ENCODE measurements at places on chromosomes 13 and 19.
A peak's percentile ranks its signal among the peaks of the same experiment; 100 is the strongest.

DNA sequence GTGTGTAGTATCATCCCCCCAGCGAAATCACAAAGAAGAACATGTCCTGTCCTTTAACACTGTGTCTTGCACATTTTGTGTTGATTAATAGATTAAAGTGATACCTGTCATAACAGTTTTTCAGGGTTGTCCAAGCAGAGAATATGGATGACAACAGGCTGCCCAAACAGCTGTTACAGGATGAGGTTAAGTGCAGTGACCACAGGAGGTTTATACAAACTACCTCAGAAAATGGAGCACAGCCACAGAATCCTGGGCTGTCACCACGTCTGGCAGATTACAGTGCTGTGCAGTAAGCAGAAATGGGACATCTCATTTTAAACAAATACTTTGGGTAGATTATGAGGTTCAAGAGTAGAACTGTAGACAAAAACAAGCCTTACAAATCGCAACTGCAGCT lies 575.6 kb downstream of the DCT start:
- DNase-seq, result no peak

GRCh38 chr19:8208922-8209461 lies at the start of gene CERS4:
CERS4 (plus strand) TSS chr19:8209370; CDS start chr19:8251077, 41,707 bp downstream.
- DNase-seq, result peak; percentile 77

- DNase-seq, result no peak
Measured at GRCh38 chr19:51970718-51971117, 15.9 kb downstream of the ZNF350 start.

DNA sequence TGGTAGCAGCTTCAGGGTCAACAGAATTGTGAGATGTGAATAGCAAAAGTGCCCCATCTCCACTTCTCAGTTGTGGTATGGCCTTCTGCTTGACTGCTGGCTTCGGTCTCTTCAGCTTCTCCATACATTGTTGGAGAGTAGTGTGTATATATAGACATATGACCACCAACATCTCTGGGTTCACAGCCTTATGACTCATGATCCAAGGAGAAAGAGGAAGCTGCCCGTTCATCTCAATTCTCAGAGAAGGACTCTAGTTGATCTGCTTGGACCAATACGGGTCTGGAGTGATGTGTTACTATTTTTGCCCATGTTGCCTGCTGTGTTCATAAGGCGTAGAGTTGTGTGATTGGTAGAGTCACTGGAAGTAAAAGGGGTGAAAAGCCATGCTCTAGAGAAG lies 3.6 kb upstream of the COMMD6 start:
- DNase-seq, result no peak

- DNase-seq, result no peak
Measured at GRCh38 chr13:65826657-65827056, 1403.5 kb downstream of the PCDH9 start.

- no peak for DNase-seq
Measured at GRCh38 chr19:48479686-48480085, 10.5 kb downstream of the CYTH2 start.

DNA sequence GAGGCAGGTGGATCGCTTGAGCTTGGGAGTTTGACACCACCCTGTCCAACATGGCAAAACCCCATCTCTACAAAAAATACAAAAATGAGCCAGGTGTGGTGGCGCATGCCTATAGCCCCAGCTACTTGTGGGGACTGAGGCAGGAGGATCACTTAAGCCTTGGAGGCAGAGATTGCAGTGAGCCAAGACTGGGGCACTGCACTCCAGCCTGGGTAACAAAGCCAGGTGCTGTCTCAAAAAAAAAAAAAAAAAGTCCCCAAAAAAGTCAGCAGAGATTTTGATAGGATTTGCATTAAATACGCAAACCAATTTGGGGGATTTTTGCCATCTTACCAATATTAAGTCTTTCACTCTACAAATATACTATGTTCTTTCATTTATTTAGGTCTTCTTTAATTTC lies 21.7 kb upstream of the RPL21 start:
- DNase-seq, result no peak

DNA sequence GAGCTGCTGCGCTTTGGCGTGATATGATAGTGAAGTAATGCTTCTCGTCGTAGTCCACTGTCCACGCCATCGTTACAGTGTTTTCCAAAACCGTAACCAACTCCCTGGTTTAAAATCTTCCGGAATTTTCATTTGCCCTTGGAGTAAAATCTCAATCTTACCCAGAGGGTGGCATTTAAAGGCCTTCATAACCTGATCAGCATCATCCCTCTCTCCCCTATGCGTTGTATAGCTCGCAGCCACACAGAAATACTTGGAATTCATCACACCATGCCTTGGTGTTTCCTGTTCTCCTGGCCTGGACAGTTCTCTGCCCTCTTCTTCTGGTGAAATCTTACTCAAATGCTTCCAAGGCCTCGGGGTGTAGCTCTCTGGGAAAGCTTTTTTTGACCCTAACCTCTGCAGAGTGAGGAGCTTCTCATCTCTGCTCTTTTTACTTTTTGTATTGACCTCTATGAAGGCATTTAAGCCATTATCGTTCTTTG lies 839 bp downstream of the MPHOSPH8 start:
- peak; percentile 45 for DNase-seq

DNA sequence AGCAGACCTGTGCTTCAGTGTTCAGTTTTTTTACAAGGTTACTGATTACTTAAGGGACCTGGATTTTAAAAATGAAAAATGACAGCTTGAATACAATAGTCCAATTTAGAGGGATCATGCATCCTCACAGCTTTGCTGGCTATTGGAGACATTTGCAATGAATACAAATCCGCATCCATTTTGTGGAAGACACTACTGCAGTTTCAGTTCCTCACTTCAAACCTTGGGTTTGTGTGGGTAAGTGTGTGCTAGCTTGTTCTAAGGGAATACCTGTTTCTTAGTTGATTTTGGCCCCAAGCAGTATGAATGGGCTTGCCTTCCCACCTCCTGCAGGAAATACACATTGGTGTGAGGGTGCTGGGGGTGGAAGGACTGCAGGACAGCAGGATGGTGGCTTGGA lies 222.4 kb downstream of the OLFM4 start:
- DNase-seq, result peak; percentile 3

DNA sequence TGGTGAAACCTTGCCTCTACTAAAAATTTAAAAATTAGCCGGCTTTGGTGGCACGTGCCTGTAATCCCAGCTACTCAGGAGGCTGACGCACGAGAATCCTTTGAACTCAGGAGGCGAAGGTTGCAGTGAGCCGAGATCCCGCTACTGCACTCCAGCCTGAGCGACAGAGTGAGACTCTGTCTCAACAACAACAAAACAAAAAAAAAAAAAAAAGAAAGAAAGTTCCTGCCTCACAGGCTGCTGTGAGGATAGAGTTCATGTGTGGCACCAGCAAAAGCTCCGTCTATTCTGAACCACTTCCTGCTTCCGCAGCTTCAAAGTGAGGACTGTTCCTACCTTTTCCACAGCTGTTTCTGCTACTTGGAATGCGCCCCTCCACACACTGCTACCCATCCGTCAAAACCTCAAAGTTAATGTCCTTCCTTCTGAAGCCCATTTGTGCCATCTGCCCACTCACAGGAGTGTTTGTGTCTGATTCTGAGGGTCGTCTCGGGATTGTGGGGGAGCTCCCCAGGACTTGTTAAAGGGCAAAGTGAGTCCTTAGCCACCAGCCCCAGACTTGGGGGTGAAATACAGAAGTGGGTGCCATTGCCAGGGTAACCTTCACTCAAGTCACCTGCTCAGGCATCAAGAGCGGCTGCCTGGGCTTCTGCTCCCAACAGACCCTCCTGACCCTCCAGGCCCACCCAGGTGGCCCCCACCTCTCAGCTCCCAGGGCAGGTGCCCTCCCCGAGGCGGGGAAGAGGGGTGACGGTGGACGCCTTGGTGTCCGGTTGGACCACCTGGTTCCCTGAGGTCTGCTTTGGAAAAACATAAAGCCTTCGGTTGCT lies 2.9 kb downstream of the MFSD12 start:
- DNase-seq, result peak; percentile 66

- DNase-seq, result no peak
Measured at GRCh38 chr19:24074720-24075454, 12.1 kb upstream of the ZNF254 start.

DNA sequence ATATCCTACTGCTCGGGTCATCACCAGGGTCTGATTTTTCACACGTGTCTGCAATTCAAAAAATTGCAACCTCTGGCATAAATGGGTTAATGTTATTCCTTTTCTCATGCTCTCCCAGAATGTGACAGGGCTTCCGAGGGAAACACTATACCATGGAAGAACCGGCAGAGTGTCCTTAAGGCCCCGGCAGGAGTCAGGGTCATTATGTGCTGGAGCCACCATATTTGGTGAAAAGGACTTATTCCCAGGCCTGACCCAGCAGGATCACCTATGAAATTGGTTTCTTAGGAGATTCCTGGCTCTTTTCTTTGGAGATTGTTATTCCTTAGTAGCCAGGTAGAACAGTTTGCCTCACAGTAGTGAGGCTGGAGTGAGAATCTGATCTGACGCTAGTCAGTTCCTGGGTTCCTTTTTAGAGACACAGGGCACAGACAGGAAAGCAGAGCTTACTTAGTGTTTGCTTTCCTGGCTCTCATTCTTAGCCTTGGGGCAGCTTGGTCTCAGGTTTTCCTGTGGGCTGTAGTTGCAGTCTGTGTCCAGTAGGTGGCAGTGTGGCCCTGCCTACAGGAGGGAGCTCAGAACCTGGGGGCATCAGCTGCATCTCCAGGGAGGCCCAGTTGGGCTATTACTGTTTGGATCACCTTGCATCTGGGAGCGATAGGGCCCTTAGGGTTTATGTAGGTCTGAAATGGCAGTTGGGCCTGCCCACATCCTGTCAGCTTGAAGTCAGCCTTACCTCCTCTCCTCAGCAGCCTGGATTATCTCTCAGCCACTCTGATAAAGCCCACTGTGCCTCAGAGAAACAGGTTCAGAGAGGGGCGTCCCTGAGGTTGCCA lies 12.4 kb downstream of the SNRNP70 start:
- peak; percentile 91 for DNase-seq

- no peak for DNase-seq
Measured at GRCh38 chr13:106129273-106129672, 406.2 kb downstream of the EFNB2 start.

DNA sequence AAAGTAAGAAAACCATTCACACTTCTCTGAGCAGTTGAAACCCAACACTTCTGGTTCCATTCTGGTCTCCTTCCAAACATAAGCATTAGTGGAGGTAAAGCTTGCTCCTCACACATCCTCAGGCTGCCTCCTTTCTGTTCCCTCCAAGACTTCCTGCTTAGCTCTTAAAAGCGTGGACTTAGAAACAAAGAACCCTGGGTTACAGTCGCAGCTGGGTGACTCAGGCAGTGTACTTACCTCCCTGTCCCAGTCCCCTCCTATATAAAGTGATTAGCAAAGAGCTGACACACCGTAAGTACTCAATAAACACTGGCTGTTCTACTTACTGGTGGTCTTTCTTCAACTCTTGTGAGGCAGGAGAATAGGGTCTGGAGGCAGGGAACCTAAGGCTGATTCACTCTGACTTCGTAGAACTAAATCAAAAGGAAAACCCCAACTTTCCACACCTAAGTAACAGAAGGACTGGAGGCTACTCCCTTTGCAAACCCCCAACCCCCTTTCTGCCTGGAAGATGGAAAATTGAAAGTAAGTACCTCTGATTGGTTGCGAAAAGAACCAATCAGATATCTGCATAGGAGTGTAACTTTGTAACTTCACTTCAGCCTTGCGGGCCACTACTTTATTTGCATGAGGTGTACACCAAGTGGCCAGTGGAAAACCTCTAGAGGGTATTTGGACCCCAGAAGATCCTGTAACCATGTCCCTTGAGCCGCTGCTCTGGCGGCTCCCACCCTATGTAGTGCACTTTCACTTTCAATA lies 165.4 kb downstream of the SUCLA2 start:
- DNase-seq, result no peak

- no peak for DNase-seq
Measured at GRCh38 chr13:51665456-51665855, 81.2 kb downstream of the WDFY2 start.

DNA sequence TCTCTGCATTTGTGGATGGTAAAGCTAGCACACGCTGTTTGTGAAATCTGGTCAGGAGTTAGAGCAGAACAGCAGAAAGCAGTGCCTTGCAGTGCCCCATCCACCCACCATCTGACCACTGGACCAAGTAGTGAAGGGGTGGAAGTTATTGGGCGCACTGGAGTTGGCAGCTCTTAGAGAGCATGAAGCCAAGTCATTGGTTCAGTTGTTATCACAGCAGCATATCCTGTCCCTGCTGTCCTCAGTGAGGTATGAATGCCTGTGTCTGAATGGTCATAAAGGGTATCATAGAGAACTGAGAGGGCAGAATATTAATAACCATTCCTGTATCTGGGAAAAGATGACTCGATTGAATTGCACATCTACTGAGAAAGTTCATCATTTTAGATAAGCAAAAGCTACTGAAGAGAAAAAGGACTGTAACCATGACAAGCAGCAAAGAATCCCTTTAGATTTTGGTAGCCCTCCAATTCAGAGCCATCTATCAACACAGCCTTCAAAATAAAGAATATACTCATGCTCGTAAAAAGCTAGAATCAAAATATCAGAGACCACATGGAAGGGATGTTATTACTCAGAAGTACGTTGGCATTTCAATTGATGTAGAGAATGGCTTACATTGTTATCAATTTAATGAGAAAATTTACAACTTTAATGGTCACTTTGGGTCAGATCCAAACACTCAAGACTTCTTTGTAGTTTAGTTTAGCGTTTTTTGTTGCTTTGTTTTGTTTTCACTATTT lies 919.0 kb downstream of the EFNB2 start:
- no peak for DNase-seq

DNA sequence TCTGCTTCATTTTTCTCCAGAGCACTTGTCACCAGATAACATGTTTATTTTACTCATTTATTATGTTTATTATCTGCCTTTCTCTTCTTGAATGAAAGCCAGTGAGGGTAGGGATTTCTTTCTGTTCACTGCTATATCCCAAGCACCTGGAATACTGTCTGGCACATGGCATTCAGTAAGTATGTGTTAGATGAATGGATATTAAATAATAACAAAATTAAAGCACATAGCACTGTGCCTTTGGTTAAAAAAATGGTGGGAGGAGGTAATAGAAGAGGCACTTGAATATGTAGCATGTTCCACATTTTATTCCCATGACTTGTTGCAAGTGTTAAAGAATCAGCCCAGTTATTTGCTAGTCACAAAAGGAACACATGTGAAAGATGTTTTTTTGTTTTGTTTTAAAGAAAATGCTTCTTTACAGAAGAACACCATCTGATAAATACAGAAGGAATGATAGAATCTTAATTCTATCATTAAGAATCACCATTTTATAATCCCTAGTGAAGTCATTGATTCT lies 151.0 kb downstream of the DLEU7 start:
- no peak for DNase-seq

DNA sequence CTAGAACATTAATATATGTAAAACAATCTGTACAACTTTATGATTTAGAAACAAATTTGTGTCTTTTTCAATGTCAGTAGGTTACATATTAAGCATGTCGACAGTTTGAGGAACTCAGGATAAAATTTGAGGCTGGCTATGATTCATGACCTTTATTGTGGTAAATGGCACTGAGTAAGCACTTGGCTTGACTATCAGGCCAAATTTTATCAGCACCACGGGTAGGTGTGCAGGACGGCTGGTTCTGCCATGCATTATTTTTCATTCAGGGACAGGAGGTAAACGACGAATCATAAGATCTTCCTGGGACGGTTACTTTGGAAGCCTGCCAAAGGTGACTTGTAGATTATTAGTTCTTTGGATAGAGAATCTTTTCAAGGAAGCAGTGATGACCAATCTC lies 19.9 kb upstream of the CYP4F8 start:
- no peak for DNase-seq

- no peak for DNase-seq
Measured at GRCh38 chr19:29660835-29661234, 4.4 kb upstream of the PLEKHF1 start.

GRCh38 chr19:12786141-12786870 lies 5.0 kb upstream of the JUNB start:
- peak; percentile 54 for DNase-seq

GRCh38 chr13:51724721-51725120 lies 79.2 kb downstream of the DHRS12 start:
- no peak for DNase-seq

Data from NAMALWA (cell line).